ENCODE measurements at places on chromosomes 3 and 15.

DNA sequence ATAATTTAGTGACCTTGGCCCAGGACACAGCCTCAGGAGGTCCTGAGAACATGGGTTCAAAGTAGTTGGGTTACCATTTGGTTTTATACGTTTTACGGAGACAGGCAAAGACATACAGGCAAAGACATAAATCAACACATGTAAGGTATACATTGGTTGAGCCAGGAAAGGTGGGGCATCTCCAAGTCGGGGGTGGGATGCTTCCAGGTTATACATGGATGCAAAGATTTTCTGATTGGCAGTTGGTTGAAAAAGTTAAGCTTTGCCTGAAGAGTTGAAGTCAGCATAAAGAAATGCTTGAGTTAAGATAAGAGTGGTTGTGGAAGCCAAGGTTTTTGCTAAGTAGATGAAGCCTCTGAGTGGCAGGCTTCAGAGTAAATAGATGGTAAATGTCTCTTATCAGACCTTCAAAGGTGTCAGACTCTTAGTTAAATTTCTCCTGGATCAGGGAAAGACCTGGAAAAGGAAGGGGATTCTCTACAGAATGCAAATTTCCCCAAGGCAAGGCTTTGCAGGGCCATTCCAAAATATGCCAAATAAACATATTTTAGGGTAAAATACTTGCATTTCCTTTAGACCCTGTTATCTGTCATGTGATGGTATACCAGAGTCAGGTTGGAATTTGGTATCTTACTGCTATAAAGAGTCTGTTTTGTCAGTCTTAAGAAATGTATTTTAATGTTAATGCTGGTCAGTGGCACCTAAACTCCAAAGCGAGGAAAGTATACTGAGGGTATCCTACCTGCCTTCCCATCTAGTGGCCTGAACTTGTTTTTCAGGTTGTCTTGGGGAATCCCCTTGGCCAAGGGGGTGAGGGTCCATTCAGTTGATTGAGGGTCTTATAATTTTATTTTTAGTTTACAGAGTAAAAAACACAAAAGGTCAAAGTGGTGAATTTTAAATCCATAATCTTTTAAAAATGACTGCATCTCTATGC is 8.2 kb upstream of the PDHB start:
- no peaks in the 10 kb centered on the region for H3K36me3 ChIP-seq
- DNase-seq: no peak
- H3K4me1 ChIP-seq: no peaks in the 10 kb centered on the region
- H3K4me3 ChIP-seq: no peak overlapping the region
- no peak overlapping the region for H3K27ac ChIP-seq
- H3K27me3 ChIP-seq: no peaks in the 10 kb centered on the region

- DNase-seq: no peak
- no peaks in the 10 kb centered on the region for H3K4me1 ChIP-seq
- no peaks in the 10 kb centered on the region for H3K27me3 ChIP-seq
- H3K36me3 ChIP-seq: no peaks in the 10 kb centered on the region
- H3K4me3 ChIP-seq: no peak overlapping the region
These were observed 321.6 kb upstream of the DNAJC19 start for GRCh38 chr3:181311186-181311585.

GRCh38 chr15:85412066-85412465 is 31.7 kb downstream of the AKAP13 start:
- peaks cover 29% of the 10 kb centered on the region for H3K4me1 ChIP-seq
- peak; percentile 27 for DNase-seq
- H3K4me3 ChIP-seq: no peak overlapping the region

DNA sequence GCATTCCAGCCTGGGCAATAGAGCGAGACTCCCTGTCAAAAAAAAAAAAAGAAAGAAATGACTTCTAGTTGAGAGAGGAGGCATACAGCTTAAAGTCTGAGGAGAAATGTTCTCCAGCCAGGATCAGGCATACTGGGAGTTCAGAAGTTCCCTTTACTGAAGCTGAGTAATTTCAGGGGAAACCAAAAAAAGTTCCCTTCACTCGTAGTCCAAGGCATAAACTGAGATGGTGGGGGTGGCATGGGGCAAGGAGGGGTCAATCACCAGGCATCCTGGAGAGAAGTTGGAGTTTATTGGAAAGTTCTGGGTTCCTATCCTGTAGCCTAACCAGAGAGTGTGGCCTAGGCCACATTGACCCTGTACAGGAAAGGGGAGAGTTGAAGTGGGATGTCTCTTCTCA is 5.9 kb downstream of the GPX1 start:
- DNase-seq: no peak
- no peak overlapping the region for H3K4me3 ChIP-seq
- peaks cover 88% of the 10 kb centered on the region for H3K4me1 ChIP-seq
- peaks cover 17% of the 10 kb centered on the region for H3K36me3 ChIP-seq
- H3K27me3 ChIP-seq: no peaks in the 10 kb centered on the region
- H3K27ac ChIP-seq: peak overlapping the region; percentile 97

- H3K4me3 ChIP-seq: no peak overlapping the region
- no peaks in the 10 kb centered on the region for H3K27me3 ChIP-seq
- no peaks in the 10 kb centered on the region for H3K36me3 ChIP-seq
- H3K4me1 ChIP-seq: no peaks in the 10 kb centered on the region
- DNase-seq: no peak
These were observed 160.5 kb upstream of the NSMCE3 start for GRCh38 chr15:29430124-29430523.

DNA sequence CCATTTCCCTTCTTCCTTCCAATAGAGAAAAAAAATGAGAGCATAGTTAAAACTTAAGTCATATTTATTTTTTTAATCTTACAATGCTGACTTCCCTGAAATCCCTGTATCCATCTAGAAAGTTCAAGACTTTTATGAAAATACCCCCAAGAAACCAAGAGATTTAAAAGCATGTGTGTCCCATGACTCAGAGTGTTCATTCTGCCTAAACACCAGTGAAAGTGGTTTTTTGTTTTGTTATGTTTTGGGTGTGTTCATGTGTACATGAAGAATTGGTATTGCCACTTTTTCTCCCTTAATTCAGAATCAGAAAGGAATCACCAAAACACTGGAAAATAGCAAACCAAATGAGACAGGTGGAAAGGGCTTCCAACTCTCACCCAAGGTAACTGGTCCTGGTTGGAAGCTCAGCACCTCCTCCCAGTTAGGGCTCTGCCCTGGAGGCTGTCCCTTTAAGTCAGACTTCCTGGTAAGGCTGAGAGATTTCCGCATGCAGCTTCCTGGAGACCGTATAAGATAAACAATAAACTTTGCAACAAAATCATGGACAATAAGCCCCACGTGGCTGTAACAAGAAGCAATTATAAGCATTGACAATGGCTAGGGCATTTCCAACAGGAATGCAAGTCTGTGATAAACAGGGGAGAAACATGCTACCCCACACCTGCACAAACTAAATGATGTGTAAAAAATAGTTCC is 121.9 kb upstream of the ARHGEF3 start:
- DNase-seq: peak; percentile 49
- no peak overlapping the region for H3K4me3 ChIP-seq
- H3K27ac ChIP-seq: peak overlapping the region; percentile 64
- peaks cover 35% of the 10 kb centered on the region for H3K4me1 ChIP-seq
- no peaks in the 10 kb centered on the region for H3K36me3 ChIP-seq

GRCh38 chr15:89521605-89522004 is 25.2 kb upstream of the RHCG start:
- H3K27ac ChIP-seq: no peak overlapping the region
- H3K36me3 ChIP-seq: no peaks in the 10 kb centered on the region
- no peak overlapping the region for H3K4me3 ChIP-seq
- DNase-seq: no peak

- no peaks in the 10 kb centered on the region for H3K27me3 ChIP-seq
- DNase-seq: no peak
- no peak overlapping the region for H3K27ac ChIP-seq
These were observed 290.7 kb downstream of the GBE1 start for GRCh38 chr3:81470524-81471278.

GRCh38 chr15:97652700-97653167 is 307.8 kb upstream of the ARRDC4 start:
- no peaks in the 10 kb centered on the region for H3K27me3 ChIP-seq
- H3K36me3 ChIP-seq: no peaks in the 10 kb centered on the region
- no peak for DNase-seq
- H3K4me3 ChIP-seq: no peak overlapping the region
- H3K4me1 ChIP-seq: no peaks in the 10 kb centered on the region

GRCh38 chr3:35744419-35744818 is 105.1 kb downstream of the ARPP21 start:
- no peak overlapping the region for H3K4me3 ChIP-seq
- no peaks in the 10 kb centered on the region for H3K27me3 ChIP-seq
- DNase-seq: no peak
- H3K4me1 ChIP-seq: peaks cover 8% of the 10 kb centered on the region

- peak overlapping the region; percentile 35 for H3K27ac ChIP-seq
- DNase-seq: peak; percentile 79
- no peaks in the 10 kb centered on the region for H3K36me3 ChIP-seq
- no peak overlapping the region for H3K4me3 ChIP-seq
- no peaks in the 10 kb centered on the region for H3K27me3 ChIP-seq
These were observed 45.7 kb downstream of the TMEM44 start for GRCh38 chr3:194587438-194587931.

GRCh38 chr15:41827290-41827879 is 507 bp upstream of the JMJD7 start:
- DNase-seq: no peak
- no peaks in the 10 kb centered on the region for H3K27me3 ChIP-seq
- peaks cover 17% of the 10 kb centered on the region for H3K4me1 ChIP-seq
- no peak overlapping the region for H3K27ac ChIP-seq
- H3K4me3 ChIP-seq: peak overlapping the region; percentile 94

DNA sequence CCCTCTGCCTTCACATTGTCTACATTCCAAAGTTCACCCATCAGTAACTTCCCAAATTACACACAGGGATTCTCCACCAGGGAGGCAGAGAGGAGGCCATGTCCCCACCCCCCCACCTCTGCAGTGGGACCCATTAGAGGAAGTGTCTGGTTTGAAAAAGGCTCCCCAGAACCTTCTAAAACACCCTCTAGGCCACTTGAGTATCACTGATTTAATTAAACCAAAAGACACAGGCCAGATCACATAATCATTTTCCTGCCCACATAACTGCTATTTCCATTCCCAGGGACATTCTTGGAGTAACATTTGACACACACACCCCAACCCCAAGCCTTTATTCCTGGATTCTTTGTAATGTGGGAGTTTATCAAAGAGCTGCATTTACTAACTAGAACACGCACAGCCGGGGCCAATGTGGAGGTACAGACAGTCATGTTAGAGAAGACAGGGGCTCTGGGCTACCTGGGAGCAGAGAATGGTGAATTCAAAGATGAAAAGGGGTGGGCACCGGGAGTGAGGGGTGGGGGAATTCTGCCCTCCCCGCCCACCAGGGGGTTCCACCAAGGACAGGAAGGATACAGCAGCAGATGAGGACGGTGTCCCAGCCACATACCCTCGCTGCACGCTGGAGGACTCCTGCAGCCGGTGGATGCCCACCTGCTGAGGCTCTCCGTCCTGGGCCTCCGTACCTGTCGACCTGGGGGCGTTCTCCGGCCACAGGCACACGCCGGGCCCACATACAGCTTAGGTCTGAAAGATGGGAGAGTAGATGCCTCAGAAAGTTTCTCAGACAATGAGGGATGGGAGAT is 201.4 kb upstream of the CTNNB1 start:
- H3K4me1 ChIP-seq: no peaks in the 10 kb centered on the region
- DNase-seq: no peak
- no peak overlapping the region for H3K4me3 ChIP-seq
- H3K36me3 ChIP-seq: no peaks in the 10 kb centered on the region

- H3K27me3 ChIP-seq: no peaks in the 10 kb centered on the region
- peaks cover 14% of the 10 kb centered on the region for H3K4me1 ChIP-seq
- no peak for DNase-seq
- H3K36me3 ChIP-seq: no peaks in the 10 kb centered on the region
- no peak overlapping the region for H3K4me3 ChIP-seq
These were observed 2.5 kb upstream of the DPH6 start for GRCh38 chr15:35548435-35548834.

GRCh38 chr3:23518441-23518840 is 287.3 kb upstream of the UBE2E1 start:
- no peak overlapping the region for H3K4me3 ChIP-seq
- DNase-seq: no peak
- H3K27me3 ChIP-seq: no peaks in the 10 kb centered on the region
- no peaks in the 10 kb centered on the region for H3K4me1 ChIP-seq
- H3K36me3 ChIP-seq: no peaks in the 10 kb centered on the region
- H3K27ac ChIP-seq: no peak overlapping the region

- no peak for DNase-seq
- no peak overlapping the region for H3K27ac ChIP-seq
- H3K4me1 ChIP-seq: peaks cover 12% of the 10 kb centered on the region
- H3K4me3 ChIP-seq: no peak overlapping the region
- no peaks in the 10 kb centered on the region for H3K27me3 ChIP-seq
These were observed 33.6 kb downstream of the RAF1 start for GRCh38 chr3:12630292-12630691.

GRCh38 chr15:33016405-33017024 is 178.0 kb downstream of the FMN1 start:
- H3K4me3 ChIP-seq: no peak overlapping the region
- no peaks in the 10 kb centered on the region for H3K4me1 ChIP-seq
- no peak overlapping the region for H3K27ac ChIP-seq
- no peak for DNase-seq
- H3K36me3 ChIP-seq: no peaks in the 10 kb centered on the region

- H3K4me3 ChIP-seq: no peak overlapping the region
- no peaks in the 10 kb centered on the region for H3K36me3 ChIP-seq
These were observed 4.6 kb downstream of the DENND6A start for GRCh38 chr3:57688291-57688690.

GRCh38 chr3:147538034-147538433 is 128.9 kb downstream of the ZIC1 start:
- no peaks in the 10 kb centered on the region for H3K4me1 ChIP-seq
- no peak overlapping the region for H3K27ac ChIP-seq

DNA sequence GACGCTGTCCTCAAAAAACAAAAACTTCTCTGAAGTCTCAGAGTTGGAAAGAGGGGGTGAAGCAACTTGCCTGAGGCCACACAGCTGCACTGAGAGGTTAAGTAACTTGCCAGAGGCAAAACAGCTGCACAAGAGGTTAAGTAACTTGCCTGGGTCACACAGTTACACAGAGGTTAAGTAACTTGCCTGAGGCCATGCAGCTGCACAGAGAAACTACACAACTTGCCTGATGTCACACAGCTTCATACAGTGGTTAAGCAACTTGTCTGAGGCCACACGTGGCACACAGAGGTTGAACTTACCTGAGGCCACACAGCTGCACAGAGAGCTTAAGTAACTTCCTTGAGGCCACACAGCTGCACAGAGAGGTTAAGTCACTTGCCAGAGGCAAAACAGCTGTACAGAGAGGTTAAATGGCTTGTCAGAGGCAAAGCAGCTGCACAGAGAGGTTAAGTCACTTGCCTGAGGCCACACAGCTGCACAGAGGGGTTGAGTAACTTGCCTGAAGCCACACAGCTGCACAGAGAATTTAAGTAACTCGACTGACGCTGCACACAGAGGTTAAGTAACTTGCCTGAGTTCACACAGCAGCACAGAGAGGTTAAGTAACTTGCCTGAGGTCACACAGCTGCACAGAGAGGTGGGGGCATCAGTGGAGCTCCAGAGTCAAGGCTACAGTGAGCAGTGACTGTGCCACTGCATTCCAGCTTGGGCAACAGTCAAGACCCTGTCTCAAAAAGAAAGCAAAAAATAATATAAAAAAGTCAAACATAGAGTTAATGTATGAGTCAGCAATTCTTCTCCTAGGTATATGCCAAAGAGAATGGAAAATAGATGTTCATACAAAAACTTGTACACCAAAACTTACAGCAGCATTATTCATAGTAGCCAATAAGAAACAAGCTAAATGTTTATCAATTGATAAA is 12.0 kb upstream of the ACAD9 start:
- DNase-seq: no peak
- H3K4me1 ChIP-seq: peaks cover 33% of the 10 kb centered on the region
- no peak overlapping the region for H3K4me3 ChIP-seq
- no peaks in the 10 kb centered on the region for H3K36me3 ChIP-seq
- H3K27me3 ChIP-seq: no peaks in the 10 kb centered on the region
